Psoas muscle (tissue), 8 donors: ENCODE measurements at places on chromosomes 6 and 20. TPM values are rescaled to one million over a fixed set of nuclear protein-coding genes. Genes with fewer than 3 reads are reported as not detected.
A peak's percentile ranks its signal among the peaks of the same experiment; 100 is the strongest.

Gene SLC25A27
- total RNA-seq = 8.4 TPM

Gene CD24
- 0.29 TPM for total RNA-seq

DNA sequence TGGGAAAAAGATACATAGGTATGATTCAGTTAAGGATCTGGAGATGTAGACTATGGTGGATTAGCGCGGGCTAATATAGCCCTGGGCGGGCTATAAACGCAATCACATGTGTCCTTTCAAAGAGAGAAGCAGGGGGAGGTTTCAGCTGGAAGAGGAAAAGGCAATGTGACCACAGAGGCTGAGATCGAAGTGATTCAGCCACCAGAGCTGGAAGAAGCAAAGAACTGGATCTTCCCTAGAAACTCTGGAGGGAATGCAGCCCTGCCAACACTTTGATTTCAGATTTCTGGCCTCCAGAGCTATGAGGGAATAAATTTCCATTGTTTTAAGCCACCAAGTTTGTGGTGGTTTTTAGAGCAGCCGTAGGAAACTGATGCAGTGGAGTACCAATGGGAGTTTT lies 81.5 kb upstream of the NHSL1 start:
- no peak for DNase-seq

DNA sequence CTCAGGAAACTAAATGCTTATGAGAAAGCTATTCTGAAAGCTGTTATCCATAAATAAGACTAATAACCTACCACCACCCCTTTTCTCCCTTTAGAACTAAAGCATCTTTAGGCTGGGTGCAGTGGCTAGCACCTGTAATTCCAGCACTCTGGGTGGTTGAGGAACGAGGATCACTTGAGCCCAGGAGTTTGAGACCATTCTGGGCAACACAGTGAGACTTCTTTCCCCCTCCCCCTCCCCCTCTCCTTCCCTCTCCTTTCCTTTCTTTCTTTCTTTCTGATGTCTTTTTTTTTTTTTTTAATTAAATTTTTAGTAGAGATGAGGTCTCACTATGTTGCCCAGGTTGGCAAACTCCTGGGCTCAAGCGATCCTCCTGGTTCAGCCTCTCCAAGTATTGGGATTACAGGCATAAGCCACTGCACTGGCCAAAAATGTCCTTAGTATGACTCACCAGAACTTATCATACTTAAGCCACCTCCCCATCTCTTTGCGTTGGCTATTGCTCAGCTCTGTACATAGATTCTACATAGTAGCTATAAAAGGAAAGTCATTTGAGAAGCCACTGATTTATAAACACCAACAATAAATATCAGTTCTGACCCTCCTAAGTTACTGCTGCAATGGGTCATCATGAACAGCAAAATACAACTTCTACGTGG lies 54.8 kb upstream of the SPDEF start:
- no peak for DNase-seq

- DNase-seq = no peak
Observed at GRCh38 chr6:144405163-144405562, 120.0 kb downstream of the UTRN start.

Gene DNMT3B
- 0.16 TPM for total RNA-seq

DNA sequence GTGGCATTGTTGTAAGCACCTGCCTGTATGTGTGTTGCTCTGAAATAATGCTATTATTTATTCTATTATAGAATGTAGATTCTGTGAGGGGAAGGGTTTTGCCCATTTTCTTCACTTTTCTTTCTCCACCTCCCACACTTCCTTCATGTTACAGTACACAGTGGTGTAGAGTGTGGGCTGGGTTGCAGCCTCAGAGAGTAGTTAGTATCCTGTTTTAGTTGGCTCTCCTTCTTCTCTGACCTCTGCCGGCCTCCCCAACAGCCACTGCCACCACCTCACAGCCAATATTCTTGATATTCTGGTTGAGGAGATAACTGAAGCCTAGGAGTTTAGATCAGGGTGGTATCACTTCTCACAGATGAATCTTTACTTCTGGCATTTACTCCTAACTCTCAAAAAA lies 143.4 kb downstream of the BCKDHB start:
- no peak for DNase-seq

Gene RIPOR3
- 4.2 TPM for total RNA-seq

DNA sequence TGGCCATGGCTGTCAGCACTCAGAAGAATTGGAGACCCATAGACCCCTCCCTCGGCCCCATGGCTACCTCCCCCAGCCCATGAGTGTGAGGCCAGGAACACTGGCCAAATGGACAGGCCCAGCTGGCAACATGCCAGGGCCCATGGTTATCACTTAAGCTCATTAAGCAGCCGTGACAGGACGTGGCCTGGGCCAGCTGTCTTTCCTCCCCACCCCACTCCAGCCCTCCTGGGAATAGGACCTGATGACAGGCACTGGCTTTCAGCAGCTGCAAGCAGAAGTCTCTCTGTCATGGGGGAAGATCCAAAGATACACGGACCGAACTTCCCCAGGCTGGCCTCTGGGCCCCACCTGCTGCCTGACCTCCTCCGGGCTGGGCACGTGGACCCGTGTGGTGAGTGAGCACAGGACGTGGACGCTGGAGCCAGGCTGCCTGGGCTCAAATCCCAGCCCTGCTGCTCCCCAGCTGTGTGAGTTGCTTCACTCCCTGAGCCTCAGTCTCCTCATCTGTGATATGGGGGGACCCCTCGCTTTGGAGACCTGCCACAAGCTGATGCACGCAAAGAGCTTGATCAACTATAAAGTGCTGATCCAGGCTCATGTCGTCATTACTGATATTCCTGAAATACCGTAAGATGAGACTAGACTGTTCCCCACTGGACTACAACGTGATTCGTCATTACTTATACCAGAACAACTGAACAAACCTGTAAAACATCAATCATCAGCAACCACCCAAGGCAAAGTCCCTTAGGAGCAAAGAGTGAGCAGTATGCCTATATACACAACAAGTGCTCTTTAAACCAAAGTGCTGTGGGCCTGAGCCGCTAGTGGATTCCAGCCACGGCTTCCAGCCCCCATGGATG lies 22.0 kb upstream of the VSTM2L start:
- peak; percentile 50 for DNase-seq

- no peak for DNase-seq
Observed at GRCh38 chr6:131694832-131695426, 6.3 kb downstream of the OR2A4 start.

- no peak for DNase-seq
Observed at GRCh38 chr6:18493382-18493891, 106.3 kb downstream of the RNF144B start.
